ENCODE measurements at places on chromosomes 7 and 10.

- DNase-seq, result peak; percentile 69
These were observed 16.3 kb downstream of the ZMIZ2 start for GRCh38 chr7:44764665-44765578.

DNA sequence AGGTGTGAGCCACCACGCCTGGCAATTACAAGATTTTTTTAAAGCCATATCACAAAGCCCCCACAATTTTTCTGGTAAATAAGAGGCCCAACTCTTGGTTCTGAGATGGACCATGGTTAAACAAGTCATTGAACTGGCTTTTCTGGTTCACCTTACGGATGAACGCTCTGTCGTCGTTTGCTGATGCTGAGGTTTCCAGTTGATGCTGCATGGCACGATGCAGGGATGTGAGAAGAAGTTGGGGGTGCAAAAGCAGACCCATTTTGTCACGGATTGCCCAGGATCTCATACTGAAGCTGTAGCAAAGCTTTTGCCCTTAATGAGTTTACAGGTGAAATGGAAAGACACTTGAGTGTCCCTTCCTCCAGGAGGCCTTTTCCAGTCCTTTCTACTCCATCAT lies 2.0 kb upstream of the IL2RA start:
- DNase-seq, result no peak

DNA sequence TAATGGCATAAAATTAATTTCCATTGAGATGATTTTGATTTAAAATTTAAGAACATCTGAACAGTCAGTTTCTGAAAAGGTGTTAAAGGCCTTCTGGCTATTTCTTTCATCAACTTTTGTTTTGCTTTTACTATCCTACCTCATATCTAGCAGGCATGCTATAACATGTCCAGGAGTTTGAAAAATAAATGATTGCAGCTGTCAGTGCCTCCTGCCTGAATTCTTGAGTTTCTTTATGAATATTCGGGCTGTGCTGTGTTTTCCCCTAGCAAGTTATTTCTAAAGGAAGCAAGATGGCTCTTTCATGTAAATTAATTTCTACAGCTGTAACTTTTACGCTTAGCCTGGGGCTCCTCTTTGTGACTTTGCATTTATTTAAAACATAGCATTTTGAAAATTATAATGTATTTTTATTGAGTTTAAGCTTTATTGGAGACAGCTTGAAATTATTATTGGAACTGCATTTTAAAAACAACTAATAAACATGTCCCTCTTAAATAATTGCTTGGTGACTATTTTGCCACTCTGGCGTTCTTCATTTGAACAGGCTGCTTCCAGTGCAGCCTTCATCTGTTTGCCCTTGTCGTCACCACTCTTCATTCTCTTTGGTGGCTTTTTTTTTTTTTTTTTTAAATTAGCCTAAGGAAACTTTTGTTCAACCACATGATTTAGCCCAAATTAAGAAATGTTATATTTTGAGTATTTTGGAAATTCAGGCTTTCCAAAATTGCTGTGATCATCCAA lies 1083.4 kb upstream of the LRRN3 start:
- DNase-seq, result no peak

- DNase-seq, result no peak
These were observed 174.0 kb downstream of the PRKAG2 start for GRCh38 chr7:151702961-151703360.

GRCh38 chr10:804787-805619 lies 115.5 kb upstream of the DIP2C start:
- DNase-seq, result no peak

Measured in lung microvascular endothelial cell (primary cell).